ENCODE measurements at places on chromosomes 13 and 19.

- DNase-seq = no peak
Observed at GRCh38 chr13:51557875-51558612, 26.2 kb upstream of the WDFY2 start.

DNA sequence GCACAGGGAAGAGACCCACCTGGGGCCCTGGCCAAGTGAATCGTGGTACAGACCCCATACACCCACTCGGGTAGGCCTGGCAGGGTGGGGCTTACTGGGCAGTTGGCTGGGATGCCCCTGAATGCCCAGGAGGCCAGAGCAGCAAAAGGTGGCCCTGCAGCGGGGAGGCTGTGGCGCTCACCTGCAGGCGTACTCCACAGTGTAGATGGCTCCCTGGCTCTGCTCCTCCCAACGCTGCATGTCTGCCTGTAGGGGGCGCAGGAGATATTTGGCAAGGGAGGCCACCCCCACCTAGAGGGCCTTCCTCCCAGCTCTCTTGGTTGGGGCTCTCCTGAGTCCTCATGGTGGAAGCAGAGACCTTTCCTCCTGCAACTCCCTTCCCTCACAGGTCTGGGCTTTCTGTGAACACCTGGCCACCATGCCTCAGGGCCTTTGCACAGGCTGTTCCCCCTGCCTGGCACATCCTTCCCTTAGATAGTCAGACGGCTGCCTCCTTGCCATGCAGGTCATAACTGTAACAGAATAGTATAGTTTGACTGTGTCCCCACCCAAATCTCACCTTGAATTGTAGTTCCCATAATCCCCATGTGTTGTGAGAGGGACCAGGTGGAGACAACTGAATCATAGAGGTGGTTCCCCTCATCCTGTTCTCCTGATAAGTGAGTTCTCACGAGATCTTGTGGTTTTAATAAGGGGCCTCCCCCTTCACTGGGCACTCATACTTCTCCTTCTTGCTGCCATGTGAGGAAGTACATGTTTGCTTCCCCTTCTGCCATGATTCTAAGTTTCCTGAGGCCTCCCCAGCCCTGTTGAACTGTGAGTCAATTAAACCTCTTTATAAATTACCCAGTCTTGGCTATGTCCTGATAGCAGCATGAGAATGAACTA, 5.9 kb downstream of the BORCS8 start:
- DNase-seq = peak; percentile 77

GRCh38 chr13:100602493-100603111, 14.0 kb upstream of the GGACT start:
- DNase-seq = no peak

DNA sequence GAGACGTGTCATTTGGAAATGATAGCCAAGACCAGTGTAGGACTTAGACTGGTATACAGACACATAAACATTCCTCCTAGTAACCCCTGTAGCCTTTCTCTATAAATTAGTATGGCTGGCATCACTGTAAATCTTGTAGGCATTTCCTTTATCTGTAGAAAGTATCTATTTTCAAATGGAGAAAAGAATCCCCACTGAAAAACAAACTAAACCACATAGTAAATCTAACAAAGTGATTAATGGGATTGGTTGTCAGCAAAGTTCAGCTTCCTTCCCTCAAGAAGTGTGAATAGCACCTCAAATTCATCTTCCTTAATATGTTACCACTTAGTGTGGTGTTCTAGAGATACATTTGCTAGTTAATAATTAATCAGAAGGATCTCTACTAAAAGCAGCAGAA, 119.4 kb upstream of the NBEA start:
- DNase-seq = no peak

GRCh38 chr19:33606556-33606955, 15.2 kb upstream of the CHST8 start:
- no peak for DNase-seq

GRCh38 chr19:6551607-6552450, 21.0 kb downstream of the TNFSF9 start:
- peak; percentile 61 for DNase-seq

GRCh38 chr19:2144190-2144589, 7.2 kb downstream of the AP3D1 start:
- no peak for DNase-seq

DNA sequence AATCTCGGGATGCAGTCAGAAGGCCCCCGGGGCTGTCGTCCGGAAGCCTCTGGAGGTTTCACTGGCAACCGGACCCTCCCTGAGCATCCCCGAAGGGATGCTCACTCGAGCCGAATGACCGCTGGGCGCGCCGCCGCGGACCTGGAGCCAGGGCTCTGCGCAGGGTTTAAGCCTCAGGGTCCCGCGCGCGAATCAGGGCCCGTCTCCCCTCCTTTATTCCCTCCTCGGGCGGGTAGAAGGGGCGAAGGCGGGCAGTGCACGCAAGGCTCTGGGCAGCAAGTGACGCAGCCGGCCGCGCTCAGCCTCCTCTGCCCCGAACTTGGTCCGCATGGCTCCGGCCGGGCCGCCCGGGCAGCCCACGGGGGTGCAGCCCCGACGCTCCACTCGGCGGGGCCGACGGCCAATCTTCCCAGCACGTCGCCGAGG, 572 bp downstream of the SHISA2 start:
- DNase-seq = peak; percentile 33

DNA sequence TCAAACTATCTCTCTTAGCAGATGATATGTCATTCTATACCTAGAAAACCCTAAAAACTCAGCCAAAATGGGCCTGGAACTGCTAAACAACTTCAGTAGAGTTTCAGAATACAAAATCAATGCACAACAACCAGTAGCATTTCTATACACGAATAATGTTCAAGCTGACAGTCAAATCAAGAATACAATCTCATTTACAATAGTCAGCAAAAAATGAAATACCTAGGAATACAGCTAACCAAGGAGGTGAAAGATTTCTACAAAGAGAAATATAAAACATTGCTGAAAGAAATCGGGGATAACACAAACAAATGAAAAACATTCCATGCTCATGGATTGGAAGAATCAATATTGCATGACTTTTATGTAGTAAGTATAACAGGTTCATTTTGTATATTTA, 804.8 kb downstream of the SLITRK1 start:
- DNase-seq = no peak

GRCh38 chr19:40367577-40368434, 19.3 kb downstream of the PLD3 start:
- no peak for DNase-seq

GRCh38 chr13:108274718-108275117, 5.2 kb downstream of the TNFSF13B start:
- DNase-seq = no peak

GRCh38 chr19:16402041-16402440, 69.7 kb downstream of the EPS15L1 start:
- no peak for DNase-seq

GRCh38 chr13:109331898-109332297, 454.5 kb downstream of the IRS2 start:
- no peak for DNase-seq

GRCh38 chr19:14614099-14614412, 31.2 kb downstream of the CLEC17A start:
- DNase-seq = no peak

- no peak for DNase-seq
Observed at GRCh38 chr19:19075126-19075525, 11.3 kb downstream of the SLC25A42 start.

DNA sequence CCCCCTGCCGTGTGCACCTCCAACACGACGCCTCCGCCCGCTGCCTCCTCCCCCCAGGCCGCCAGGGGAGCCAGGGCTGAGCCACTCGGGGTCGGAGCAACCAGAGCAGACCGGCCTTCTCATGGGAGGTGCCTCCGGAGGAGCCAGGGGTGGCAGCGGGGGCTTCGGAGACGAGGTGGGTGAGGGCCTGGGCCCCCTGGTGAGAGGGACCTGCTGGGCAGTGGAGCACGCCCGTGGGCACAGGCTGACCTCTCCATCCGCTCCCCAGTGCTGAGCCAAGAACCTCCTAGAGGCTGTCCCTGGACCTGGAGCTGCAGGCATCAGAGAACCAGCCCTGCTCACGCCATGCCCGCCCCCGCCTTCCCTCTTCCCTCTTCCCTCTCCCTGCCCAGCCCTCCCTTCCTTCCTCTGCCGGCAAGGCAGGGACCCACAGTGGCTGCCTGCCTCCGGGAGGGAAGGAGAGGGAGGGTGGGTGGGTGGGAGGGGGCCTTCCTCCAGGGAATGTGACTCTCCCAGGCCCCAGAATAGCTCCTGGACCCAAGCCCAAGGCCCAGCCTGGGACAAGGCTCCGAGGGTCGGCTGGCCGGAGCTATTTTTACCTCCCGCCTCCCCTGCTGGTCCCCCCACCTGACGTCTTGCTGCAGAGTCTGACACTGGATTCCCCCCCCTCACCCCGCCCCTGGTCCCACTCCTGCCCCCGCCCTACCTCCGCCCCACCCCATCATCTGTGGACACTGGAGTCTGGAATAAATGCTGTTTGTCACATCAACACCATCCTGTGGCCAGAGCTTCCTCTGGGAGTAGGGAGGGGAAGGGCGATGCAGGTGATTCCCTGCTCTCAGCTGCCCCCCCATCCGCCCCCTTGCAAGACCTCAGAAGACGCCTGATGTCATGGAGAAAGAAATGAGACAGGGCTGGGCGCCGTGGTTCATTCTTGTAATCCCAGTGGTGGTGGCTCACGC, 12.0 kb downstream of the BCAM start:
- DNase-seq = no peak

- peak; percentile 5 for DNase-seq
Observed at GRCh38 chr13:76799696-76800095, 86.5 kb downstream of the KCTD12 start.

GRCh38 chr13:50580684-50581305, 262.7 kb downstream of the DLEU7 start:
- no peak for DNase-seq

DNA sequence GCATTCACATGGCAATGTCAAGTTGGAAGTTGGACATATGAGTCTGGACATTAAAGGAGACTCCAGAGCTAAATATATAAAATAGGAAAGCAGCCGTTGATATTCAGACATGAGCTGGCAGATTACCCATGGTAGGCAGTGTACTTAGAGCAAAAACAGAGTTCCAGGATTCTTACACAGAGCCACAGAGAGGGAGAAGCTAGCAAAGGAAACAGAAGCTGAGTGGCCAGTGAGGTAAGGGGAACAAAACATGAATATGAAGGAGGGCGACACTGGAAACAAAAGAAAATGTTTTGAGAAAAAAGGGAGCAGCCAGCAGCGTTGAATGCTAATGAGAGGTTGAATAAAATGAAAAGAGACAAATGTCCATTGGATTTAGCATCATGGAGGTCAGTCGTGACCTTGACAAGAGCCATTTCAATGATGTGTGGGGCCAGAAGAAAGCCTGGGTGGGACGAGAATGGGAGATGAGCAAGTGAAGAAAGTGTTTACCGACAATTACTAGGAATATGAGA, 198.4 kb downstream of the POU4F1 start:
- DNase-seq = no peak

DNA sequence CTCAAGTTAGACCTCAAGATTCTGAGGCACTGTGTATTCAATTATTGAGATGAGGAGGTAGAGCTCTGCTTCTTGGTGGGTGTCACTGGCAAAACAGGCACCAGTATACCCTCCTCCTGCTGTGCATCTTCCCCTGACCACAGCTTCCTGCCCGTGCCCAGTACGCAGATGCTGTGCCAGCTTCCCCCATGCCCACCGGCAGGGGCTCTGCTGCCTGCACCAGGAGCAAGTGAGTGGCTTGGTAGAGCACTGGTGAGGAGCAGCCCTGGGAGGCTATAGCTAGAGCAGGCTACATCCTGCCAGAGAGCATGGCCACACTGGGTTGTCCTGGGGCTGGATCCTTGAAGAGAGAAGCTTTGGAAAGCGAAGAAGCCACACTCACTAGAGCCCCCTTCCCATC, 21.0 kb upstream of the RNF17 start:
- no peak for DNase-seq
